ENCODE measurements at places on chromosomes 2 and 18.

DNA sequence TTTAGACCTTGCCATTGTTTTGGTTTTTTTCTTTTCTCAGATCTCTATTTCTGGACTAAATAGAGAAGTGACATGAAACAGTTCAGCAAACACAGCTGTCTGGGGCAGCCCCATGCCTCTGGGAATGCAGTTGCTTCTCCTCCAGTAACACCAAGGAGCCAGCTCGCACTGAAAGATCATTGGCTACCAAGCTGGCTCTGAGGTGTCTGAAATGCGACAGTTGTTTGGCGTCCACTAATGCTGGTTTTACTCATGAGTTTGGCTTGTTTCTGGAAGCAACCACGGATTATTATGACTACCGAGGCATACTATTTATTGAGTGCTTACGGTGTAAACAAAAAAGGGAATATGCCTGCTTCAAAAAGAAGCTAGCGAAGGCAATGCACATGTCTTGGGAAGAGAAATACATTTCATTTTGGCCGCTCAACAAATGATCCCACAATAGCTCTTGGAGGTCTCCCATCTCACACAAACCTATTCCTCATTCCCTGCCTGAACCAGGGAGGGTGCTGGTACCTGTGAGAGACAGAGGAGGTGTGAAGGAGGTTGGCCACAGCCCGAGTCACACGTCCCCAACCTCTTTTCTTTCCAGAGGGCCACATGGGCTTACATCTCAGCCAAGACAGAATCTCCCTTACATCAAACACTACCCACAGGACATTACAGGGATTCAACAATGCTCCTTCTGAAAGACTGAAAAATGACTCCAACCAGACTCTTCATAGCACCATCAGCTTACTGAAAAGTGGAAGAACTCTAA lies 37.5 kb upstream of the NEB start:
- DNase-seq, result no peak

DNA sequence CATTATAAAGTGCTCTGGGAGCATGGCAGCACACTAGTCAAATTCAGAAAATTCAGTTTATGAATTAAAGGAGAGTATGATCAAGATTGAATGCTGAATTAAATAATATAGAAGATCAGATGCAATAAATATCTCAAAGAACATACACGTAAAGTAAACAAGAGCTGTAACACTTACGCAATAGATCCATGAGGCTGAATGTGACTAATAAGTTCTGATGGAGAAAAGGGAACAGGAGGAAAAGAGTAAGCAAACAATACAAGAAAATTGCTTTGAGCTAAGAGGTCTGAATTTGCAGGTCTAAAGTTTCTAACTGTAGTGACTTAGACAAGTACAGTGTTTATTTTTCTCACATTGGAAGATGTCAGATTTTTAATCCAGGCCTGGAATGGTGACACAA lies 646.7 kb upstream of the ZNF804A start:
- DNase-seq, result no peak

GRCh38 chr2:207048416-207048815 lies 109.1 kb downstream of the CPO start:
- DNase-seq, result no peak

DNA sequence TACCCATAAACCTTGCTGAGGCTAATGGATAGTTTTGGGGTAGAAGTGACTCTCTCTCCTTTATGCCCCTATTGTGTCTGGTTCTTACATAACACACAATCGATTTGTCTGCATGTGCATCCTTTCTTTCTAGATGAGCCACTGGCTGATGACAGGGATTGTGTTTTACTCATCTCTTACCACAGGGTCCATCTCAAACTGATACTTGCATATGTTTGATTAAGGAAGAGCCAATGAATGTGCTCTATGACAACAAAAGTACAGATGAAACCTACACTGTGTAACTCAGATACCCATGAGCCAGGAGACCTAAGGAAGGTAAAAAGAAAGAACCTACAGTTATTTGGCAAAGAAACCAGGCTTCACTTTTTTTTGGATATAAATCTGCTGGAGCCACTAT lies 13.2 kb upstream of the BZW1 start:
- DNase-seq, result no peak

GRCh38 chr2:192148241-192148619 lies 46.5 kb downstream of the TMEFF2 start:
- no peak for DNase-seq

- DNase-seq, result no peak
These were observed 68.6 kb downstream of the ZC3H6 start for GRCh38 chr2:112343827-112344585.

GRCh38 chr2:64488050-64488974 lies 34.4 kb downstream of the LGALSL start:
- peak; percentile 63 for DNase-seq

DNA sequence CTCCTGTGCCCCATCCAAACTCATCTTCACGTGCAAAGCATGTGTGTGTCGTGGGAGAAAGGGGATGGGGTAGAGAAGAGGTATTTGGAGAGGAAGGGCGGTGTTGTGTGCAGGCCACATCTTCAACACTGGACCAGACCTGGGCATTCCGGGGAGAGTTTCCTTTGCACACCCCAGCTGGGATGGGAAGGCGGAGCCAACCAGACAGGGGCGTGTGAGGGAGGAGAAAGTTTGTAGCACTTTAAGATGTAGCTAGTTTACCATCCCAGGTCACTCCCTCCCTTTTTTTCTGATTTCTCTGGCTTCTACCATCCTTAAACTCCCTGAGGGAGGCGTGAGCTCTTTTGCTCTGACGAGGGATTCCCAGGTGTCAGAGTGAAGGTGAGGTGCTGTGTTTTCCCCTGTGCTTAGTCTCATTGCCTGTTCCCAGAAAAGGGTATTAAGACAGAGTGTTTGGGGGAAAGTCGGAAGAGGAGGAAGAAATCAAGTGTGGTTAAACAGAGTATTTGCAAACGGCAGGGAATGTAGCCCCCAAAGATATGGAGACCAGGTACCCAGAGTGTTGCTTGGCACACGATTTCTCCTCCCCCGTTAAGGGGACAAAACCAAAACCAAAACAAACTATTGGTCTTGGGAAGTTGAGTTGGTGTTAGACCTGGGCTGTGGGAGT lies 1.6 kb downstream of the SETBP1 start:
- no peak for DNase-seq

GRCh38 chr2:3162442-3163077 lies 215.1 kb downstream of the EIPR1 start:
- DNase-seq, result no peak

- no peak for DNase-seq
These were observed 11.1 kb downstream of the COLEC11 start for GRCh38 chr2:3606028-3606369.

GRCh38 chr2:207674826-207675225 lies 36.6 kb upstream of the CCNYL1 start:
- DNase-seq, result no peak

GRCh38 chr2:97750017-97750416 lies 36.6 kb downstream of the ZAP70 start:
- no peak for DNase-seq

DNA sequence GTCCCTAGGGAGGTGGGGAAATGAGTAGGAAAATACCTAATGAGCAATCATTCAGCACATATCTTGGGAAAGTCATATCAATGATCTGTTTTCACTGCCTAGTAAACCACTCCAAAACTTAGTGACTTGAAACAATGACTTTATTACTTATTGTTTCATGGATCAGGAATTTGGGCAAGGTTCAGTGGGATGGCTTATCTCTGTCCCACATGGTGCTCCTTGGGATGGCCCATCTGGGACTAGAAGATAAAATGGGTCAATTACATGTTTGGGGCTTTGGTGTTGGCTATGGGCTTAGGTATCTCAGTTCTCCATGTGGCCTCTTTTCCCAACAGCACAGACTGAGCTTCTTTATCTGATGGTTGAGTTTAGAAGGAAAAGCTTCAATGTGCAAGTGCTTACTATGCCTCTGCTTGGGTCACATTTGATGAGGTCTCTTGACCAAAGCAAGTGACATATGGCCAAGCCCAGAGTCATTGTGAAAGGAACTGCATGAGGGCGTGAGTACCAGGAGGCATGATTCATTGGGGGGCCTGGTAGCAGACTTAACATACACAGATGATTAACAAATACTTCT lies 218.1 kb upstream of the TNP1 start:
- DNase-seq, result no peak

DNA sequence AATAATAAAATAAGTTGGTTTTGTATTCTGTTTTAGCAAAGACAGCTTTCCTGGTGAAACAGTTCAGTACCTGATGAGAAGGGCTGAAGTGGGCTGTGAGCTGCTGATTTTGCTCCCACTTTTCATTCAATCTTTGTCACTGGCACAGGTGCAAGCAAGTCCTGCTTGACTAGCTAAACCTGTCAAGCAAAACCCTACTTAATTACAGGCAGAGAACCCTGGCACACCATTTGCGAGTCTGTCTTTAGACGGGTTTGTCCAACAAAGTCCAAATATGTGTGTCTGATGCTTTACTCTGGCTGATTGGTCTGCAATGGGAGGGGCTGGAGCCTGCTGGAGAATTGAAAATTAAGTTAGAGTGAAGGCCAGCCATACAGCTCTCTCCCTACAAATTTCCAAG lies 267.2 kb downstream of the EPHA4 start:
- DNase-seq, result no peak

DNA sequence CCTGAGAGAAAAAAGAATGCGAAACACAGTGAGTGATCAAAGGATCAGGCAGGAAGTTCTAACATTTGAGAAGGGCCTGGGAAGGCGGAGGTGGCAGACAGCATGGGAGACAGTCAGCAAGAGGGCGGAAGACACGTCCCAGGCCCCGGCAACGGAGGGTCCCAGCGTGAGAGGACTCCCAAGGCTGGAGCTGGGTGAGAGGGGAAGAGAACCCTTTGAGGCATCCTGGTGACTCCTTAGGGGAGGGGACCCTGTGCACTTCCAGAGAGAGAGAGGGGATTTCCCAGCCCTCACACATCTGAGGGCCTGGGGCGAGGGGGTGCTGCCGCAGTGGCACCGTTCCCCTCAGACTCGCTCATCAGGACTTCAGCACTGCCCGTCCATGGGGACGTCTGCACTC lies 133.4 kb downstream of the RTP5 start:
- DNase-seq, result no peak

GRCh38 chr2:96409820-96410164 lies 74.2 kb downstream of the NCAPH start:
- DNase-seq, result no peak

- DNase-seq, result no peak
These were observed 126.4 kb downstream of the TMEM163 start for GRCh38 chr2:134592377-134592776.

DNA sequence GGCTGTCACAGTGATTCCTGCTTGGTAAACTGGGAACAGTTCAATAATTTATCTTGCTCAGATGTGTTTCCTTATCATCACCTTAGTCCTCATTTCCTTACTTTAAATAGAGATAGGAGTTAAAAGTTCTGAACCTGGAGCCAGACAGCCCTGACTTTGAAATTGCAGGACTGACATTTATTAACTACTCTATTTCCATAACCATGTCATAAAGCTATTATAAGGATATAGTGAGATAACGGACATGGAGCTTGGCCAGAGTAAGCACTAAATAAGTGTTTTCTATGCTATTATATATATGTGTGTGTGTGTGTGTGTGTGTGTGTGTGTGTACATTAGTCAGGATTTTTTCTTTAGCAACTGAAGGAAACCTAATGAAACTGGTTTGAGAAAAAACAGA lies 13.1 kb downstream of the NT5DC4 start:
- no peak for DNase-seq

- DNase-seq, result peak; percentile 30
These were observed 583 bp downstream of the CERS6 start for GRCh38 chr2:168456521-168457189.

GRCh38 chr2:15092181-15092580 lies 459.7 kb downstream of the LRATD1 start:
- DNase-seq, result no peak

All from CD4-positive, alpha-beta T cell (primary cell).